Large intestine (tissue), 12 donors: ENCODE measurements at places on chromosomes 16 and 17.
A peak's percentile ranks its signal among the peaks of the same experiment; 100 is the strongest.

DNA sequence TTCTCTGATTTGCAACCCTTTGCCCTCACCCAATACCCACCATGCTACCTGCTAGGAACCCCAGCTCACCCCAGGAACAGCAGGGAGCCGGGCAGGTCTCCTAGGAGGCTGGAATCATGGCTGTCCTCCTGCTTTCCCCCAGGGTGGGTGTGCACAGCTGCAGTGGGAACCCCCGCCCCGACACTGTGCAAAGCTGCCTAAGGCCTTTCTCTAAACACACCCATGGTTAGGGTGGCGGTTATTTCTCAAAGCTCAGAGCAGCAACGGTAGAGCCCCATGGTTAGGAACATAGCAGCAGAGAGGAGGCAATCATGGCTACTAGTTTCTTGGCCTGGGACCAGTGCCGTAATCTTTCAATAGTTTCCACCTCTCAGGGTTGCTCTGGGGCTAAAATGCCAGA is 52.2 kb downstream of the ABCC12 start:
- DNase-seq, result no peak

DNA sequence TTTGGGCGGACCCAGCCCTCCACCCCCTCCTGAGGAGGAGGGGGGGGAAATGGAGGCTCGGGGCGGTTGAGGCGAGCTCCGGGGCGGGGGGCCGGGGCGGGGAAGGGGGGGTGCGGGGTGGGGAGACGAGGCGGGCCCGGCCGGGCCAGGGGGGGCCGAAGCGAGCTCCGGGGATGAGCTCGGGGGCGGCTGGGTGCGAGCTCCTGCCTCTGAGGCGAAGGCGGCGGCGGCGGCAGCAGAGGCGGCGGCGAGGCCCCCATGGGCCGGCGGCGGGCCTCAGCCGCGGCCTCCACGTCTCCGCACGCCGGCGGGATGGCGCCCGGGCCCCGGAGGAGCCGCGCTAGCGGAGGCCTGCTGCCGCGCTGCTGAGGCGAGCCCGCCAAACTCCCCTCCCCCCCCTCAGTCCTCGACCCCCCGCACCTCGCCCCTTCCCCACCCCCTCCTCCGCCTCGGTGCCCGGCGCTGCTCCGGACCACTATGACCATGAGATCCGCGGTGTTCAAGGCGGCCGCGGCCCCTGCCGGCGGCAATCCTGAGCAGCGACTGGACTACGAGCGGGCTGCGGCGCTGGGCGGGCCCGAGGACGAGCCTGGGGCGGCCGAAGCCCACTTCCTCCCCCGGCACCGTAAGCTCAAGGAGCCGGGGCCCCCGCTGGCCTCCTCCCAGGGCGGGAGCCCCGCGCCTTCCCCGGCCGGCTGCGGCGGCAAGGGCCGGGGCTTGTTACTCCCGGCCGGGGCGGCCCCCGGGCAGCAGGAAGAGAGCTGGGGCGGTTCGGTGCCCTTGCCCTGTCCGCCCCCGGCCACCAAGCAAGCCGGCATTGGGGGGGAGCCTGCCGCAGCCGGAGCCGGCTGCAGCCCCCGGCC is 596 bp downstream of the MSL1 start:
- DNase-seq, result peak; percentile 52

DNA sequence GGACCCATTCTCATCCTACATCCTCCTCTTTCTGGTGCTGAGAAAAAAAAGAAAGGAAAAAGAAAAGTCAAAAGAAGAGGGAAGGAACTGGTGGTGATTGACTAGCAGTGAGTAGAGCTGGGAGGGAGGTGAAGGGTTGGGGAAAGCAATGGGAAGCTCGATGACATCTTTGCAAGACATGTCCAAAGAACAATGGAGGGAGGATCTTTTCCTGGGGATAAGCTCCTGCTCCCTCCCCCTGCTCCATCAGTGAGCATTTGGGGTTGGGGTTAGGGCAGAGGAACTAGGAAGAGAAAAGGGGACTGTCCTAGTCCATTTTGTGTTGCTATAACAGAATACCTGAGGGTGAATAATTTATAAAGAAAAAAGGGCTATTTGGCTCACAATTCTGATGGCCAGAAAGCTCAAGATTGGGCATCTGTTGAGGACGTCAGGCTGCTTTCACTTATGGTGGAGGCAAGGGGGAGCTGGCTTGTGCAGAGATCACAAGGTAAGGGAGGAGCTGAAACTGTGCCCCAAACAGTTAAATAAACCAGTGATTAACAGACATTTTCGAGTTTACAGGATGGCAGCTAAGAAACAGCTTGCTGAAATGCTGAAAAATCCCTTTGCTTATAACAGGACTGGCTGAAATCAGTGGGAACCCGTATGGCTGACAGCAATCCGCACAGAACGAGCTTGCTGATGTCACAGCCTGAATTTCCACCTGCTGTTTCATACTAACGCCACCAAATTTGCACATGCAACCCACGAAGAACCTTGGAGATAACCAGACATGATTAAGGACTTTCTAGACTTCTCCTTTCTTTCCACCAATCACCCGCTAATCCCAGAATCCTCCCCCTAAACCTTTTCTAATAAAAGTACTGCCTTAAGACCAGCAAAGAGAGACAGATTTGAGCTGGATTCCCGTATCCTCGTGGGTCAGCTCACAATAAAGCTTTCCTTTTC is 1.6 kb upstream of the ODF4 start:
- DNase-seq, result no peak

DNA sequence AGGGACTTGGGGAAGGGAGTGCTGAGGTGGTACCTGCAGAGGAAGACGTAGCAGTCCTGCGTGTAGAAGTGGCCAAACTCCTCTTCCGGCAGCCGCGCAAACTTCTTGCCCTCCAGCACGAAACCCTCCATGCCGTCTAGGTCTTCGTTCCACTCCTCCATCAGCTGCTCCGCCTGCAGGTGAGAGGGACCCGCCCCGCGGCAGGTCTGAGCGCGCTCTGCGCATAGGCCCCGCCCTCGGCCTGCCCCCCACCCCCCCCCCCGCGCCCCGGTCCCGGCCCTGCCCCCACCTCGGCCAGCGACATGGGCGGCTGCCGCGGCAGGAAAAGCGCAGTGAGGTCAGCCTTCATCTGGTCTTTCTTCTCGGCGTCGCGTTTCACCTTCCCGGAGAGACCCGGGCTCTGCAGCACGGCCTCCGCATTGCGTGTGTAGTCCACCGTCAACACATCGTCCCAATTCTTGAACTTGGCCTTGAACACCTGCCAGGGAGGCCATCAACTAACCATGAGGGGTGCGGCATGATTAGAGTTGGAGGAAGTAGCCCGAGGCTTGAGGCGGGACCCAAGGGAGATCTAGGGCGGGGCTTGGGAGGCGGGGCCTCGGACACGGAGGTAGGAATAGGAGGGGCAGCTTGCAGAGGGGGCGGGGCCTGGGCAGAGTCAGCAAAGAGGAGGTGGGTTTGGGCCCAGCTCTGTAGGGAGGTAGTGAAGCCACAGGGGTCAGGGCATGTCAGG is 11.5 kb downstream of the FLII start:
- peak; percentile 92 for DNase-seq

DNA sequence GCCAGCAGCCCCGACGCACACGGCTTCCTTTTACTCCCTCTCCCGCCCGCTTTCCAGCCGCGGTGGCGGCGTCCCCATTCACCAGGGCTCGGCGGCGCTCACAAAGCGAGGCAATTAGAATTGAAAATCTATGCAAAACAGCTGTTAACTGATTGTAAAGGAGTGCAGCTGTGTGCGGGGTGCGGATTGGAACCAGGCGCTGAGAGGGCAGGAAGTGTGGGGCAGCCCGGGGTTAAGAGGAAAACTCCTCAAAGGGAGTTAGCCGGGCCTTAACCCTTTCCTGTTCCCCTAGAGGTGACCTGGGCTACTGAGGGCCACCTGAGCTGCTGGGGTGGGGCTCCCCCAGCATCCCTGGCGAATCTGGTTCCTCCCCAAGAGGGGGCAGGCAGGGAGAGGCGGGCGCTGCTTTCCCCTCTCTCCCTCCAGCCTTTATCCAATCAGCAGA is 5.8 kb upstream of the GSE1 start:
- DNase-seq, result peak; percentile 38

- DNase-seq, result no peak
Measured at GRCh38 chr17:81891303-81891552, 158 bp downstream of the ALYREF start.

- DNase-seq, result no peak
Measured at GRCh38 chr17:59642565-59642964, 22.9 kb downstream of the CLTC start.

- no peak for DNase-seq
Measured at GRCh38 chr17:79625706-79626105, 14.9 kb upstream of the RBFOX3 start.

DNA sequence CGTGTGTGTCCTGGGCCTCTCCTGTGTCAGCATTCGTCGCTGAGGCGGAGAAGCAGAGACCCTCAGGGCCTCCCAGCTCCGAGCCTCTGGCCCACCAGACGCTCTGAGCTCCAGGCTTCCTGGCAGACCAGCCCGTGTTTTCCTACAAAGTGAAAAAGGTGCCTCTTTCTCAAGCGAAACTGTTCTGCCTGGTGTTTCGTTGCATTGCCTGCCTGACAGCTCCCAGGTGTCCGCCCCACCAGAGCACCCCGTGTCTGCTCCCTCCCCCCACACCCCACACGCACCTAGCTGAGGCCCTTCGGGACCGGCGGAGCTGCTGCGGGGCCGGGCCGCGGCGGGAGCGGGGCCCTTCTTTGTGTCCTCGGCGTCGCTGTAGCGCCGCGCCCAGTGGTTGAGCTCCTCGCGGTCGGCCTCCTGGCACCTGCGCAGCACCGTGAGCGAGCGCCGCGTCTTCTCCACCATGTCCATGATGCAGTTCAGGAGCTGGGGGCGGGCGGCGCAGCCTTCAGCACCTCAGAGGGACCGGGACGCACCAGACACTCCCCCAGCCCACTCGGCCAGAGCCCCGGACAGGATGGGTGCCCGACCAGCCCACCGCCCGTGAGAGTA is 14.7 kb upstream of the PABPN1L start:
- DNase-seq, result peak; percentile 64

DNA sequence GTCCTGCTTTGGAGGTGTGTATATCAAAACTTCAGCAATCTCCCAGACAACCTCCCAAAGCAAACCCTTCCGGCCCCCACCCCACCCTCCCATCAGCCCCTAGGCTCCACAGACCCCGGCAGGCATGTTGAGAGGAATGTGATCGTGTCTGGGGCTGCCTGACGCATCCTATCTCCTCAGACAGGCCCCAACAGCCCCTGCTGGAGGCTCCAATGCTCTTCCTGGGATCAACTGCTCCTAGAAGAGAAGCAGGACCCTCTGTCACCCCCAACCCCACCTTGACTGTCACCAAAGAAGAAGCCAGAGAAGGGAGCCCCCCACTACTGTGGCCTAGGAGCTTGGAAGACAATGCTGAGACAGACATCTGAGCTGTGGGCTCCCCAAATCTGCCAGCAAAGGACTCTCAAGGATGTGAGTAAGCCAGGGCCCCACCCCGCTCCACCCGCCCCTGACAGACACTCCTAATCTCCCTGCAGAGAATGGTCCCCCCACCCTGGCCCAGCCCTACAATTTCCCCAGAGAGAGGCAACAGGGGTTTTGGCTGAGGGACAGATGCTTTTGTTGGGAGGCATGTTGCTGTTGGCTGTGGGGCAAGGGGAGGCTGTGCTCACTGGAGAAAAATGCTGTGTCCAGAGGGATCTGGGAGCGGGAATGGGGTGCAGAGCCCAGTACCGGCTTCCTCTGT is 1.6 kb upstream of the KRT14 start:
- no peak for DNase-seq

DNA sequence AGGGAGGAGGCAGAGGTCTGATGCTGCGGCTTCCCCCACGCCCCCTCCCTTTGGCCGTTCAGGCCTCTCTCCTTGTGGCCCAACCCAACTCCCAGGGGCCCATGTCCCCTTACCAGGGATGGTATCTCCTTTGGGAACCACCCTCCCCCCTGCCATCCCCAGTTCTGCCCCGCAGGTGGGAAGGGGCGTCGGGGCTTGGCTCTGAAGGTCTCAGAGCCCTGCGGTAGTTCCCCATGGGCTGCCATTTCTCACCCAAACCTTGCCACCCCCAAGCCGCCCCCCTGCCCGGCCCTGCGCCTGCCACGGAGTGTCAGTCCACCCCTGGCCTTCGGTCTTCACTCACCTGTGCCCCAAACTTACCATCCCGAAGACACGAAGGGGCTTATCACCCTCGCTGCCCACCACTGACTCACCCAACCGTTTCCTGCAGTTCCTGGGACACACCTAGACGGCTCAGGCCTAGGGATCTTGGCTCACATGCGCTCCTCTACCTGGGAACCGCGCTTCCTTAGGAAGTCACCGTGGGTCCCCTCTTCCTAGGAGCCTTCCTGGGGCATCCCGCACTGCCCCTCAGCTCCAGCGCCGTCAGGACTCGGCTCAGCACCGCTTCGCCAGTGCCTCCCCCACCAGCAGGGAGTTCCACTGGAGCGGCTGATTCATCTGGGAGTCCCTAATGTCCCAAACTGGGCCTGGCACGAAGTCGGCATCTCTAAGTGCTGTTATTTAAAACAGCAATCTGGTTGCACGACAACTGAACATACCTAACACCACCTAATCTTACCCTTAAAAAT is 1.1 kb upstream of the DOC2A start:
- DNase-seq, result no peak

- no peak for DNase-seq
Measured at GRCh38 chr16:28139530-28139929, 72.2 kb downstream of the XPO6 start.

GRCh38 chr16:1981398-1981836 is at the start of gene NOXO1:
Gene NOXO1 (minus strand): TSS chr16:1981469. CDS start chr16:1981179, 290 bp downstream.
- no peak for DNase-seq

GRCh38 chr16:86797700-86798099 is 219.4 kb downstream of the FOXL1 start:
- no peak for DNase-seq

GRCh38 chr17:50064253-50065001 is 8.5 kb downstream of the ITGA3 start:
- DNase-seq, result no peak

GRCh38 chr16:29900102-29900887 is at the start of gene ASPHD1:
Gene ASPHD1 (plus strand): TSS chr16:29900488. CDS start chr16:29900972, 484 bp downstream.
- peak; percentile 82 for DNase-seq

GRCh38 chr17:12691173-12691572 is 25.5 kb downstream of the MYOCD start:
- DNase-seq, result no peak

- DNase-seq, result no peak
Measured at GRCh38 chr16:8894736-8895334, 12.7 kb downstream of the LITAFD start.

DNA sequence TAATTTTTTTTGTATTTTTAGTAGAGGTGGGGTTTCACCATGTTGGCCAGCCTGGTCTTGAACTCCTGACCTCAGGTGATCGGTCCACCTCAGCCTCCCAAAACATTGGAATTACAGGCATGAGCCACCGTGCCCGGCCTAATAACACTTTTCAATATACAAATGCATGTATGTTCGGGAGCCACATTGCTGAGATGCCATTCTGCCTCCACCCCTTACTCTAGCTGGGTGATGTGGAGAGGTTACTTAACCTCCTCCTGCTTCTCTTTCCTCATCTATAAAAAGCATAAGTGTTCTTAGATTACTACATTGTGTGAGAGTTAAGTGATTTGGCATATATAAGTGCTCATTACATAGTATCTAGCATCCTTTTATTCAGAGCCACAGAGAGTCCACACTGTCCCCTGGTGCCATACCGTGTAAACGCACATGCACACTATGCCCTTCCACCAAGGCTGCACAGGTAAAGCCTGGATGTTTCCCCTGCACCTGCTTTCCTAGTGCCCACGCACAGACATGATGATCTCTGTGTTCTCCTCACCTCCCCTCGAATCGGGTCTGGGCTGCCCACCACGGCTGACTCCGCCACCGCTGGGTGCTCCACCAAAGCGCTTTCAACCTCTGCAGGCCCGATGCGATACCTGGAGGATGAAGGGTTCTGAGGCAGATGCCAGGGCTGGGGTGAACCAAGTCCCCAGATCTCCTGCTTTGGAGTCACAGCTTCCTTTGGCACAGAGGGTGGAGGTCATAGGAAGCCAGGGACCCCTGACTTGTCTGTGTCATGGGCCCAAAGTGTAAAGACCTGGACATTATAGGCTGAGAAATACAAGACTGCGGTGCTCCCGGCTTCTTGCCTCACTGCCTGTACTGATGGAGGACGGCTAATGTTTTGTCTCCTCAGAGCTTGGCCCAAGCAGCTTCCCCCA is 49.0 kb upstream of the ACSM2B start:
- DNase-seq, result no peak
